Ovary (tissue), 10 donors: ENCODE measurements at places on chromosomes 16 and 17. TPM values are rescaled to one million over a fixed set of nuclear protein-coding genes. Genes with fewer than 3 reads are reported as not detected.

The CD300C gene
- 0.90 TPM for total RNA-seq

The SPNS3 gene
- 0.80 TPM for total RNA-seq

DNA sequence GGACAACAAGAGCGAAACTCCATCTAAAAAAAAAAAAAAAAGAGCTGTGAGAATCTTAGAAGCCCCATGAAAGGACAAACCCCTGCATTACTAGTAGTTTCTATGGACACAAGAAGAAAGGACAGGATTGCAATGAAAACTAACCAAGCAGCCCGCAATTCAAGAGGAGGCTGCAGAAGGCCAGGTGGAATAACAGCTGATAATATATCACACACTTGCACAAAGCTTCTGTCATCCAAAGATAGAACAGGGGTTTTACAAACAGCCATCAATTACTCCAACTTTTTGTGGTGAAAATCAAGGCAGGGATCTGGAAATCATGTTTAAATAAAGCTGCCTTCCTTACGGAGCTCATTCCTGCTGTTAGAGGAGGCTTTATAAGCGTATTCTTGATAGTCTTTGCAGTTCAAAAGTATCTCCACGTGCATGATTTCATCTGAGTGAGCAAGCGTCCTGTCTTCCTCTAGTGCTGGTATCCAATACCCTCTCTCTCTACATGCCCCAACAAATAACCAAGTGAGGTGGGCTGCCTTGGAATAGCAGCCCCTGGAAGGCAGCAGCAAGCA lies 23.1 kb upstream of the TMEM94 start:
- no peak overlapping the region for H3K4me3 ChIP-seq
- no peaks in the 10 kb centered on the region for H3K4me1 ChIP-seq
- no peaks in the 10 kb centered on the region for H3K27me3 ChIP-seq
- H3K36me3 ChIP-seq: no peaks in the 10 kb centered on the region
- DNase-seq: no peak

DNA sequence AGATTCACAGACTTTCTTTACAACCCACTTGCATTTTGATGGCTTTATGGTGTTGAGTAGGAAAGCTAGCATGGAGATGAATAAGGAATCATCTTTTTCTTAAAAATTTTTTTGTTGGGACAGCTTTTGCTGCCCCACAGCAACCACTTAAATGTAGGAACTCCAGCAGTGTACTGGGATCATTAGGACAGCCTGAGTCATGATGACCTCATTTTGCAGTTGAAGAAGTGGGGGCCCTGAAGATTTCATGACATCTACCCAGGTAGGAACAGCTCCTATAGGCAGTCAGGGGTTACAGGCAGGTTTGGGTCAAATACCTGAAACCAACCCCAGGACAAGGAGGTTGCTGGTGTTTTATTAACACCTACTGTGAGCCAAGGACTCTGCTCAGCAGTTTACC lies 2.1 kb downstream of the METTL22 start:
- no peaks in the 10 kb centered on the region for H3K36me3 ChIP-seq
- H3K27ac ChIP-seq: no peak overlapping the region
- peaks cover 1% of the 10 kb centered on the region for H3K4me1 ChIP-seq
- no peak for DNase-seq
- no peaks in the 10 kb centered on the region for H3K27me3 ChIP-seq
